ENCODE measurements at places on chromosomes 5 and 9.

DNA sequence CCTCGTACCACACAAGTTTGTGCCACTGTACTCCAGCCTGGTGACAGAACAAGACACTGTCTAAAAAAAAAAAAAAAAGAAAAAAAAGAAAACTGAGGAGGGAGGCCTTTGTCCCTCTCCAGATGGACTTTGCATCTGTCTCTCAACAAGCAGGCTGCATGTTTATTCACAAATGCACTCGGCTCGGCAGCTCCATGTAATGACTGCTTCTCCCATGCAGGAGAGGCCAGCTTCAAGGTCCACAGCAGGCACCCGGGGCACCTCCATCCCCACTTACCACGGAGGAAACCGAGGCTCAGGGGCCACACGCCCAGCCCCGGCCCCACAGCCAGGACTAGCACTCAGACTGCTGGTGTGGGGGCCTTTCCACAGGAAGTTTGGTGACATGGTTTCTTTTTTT is 13.1 kb upstream of the NCS1 start:
- no peak for DNase-seq

DNA sequence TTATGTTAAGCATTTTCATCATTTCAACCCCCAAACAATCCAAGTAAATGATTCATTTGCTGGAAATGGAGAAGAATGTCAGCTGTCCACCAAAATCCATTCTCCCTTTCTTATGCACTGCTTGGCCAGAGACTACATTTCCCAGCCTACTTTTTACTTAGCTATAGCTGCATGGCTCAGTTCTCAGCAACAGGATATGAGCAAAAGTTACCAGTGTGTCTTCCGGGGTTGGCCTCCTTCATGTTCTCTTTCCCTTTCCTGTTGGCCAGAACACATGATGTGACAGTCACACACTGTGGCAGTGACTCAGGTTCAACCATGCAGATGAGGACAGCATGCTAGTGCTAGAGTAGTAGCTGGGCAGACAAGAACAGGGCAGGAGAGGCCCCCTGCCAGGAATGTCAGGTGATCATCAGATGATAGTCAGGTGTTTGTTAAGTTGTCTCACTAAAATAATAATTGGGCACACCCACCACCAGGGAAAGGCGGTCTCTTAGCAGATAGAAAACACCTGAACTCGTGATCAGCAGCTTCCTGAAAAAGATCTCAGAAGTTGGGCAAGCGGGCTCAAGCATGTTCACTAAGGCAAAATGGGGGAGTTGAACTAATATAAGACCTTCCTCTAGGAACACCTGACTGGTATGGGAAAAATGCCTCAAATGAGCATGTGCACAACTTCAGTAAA is 12.2 kb downstream of the GPR150 start:
- no peak for DNase-seq

DNA sequence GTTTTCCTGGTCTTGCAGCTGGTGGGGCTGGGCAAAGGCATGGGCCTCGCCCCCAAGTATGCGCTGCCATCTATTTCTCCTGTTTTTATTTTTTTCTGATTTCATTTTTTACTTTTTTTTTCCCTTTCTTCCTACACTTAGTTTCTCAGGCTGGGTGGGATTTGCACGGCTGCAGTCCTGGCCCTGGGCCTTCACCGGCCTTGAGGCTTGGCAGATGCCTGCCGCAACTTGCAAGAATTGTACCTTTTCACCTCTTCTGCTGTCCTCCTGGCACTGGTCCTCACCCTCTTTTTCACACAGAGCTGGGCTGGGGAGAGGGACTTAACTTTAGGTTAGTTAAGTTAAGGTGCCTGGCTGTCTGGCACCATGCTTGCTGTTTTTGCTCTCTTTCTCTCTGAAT is 10.3 kb upstream of the IRGM start:
- no peak for DNase-seq

DNA sequence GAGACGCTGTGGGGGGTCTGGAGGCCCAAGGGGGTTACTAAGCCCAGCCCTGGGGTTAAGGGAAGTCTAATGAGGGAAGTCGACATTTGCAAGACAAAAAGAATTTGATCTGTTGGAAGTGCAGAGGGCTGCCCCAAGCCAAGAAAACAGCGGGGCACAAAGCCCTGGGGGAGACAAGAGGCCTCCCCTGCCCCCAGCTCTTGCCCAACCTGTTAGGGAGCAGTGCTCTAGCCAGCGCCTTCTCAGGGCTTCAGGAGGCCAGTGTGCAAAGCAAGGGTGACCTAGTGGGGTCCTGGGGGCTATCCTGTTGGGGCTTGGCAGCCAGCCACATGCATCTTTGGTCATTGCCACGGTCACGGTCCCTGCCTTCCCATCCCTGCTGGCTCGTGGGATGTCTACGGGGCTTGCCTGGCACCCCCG is 25.2 kb downstream of the GFI1B start:
- DNase-seq = no peak

DNA sequence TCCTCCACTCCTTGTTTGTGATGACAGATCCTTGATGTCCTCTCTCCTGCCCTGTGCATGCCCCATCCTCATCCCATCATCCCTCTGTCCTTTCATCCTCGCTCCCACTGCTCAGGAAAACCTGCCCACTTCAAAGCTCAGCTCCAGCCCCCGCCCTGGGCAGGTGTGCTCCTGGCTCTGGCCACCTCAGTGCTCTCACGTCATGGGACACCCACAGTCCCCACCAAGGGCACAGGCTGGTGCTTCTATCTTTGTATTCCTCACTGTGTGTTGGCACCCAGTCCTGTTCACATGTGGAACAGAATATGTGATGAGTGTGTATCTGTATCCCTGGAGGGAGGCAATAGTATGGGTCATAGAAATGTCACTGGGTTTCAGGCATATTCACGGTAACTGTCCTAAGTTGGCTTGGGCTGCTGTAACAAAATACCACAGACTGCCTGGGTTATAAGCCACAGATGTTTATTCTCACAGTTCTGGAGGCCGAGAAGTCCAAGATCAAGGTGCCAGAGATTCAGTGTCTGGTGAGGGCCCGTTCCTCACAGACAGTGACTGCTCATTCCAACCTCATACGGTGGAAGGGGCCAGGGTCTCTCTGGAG is 13.5 kb downstream of the GFPT2 start:
- DNase-seq = no peak

GRCh38 chr9:97386265-97386633 is 25.6 kb upstream of the TDRD7 start:
- no peak for DNase-seq

- DNase-seq = no peak
Measured at GRCh38 chr9:19497276-19497675, 88.5 kb downstream of the ACER2 start.

DNA sequence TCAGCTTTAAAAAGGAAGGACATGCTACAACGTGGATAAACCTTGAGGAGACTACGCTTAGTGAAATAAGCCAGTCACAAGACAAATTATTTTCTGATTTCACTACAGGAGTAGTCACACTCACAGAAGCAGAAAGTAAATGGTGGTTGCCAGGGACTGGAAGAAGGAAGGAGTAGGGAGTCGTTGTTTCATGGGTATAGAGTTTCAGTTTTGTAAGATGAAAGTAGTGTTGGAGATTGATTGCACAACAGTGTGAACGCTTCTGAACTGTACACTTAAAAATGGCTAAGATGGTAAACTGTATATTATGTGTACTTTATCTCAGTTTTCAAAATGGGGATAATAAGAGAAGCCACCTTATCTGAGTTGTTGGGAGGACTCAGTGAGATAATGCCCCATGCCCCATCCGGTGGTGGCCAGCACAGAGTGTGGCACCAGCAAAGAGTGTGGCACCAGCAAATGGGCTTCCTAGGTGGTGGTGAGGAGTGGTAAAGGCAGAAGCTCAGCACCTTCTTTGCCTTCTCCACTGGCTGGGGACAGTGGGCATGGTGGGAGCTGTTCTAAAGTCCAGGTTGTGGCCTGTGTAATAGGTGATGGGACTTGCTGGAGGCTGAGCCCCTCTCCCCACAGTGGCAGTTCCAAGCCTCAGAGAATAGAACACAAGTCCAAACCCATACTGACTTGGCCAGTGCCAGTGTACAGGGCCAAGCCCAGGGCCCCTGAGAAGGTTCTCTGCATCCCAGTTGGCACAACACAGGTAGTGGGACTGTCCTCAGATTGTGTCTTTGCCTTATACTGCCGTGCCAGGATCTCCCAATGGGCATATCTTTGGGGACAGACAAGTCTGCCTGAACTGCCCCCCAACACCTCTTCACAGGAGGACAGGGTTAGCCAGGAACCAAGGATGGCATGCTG is 4.4 kb downstream of the SLC22A4 start:
- DNase-seq = no peak

DNA sequence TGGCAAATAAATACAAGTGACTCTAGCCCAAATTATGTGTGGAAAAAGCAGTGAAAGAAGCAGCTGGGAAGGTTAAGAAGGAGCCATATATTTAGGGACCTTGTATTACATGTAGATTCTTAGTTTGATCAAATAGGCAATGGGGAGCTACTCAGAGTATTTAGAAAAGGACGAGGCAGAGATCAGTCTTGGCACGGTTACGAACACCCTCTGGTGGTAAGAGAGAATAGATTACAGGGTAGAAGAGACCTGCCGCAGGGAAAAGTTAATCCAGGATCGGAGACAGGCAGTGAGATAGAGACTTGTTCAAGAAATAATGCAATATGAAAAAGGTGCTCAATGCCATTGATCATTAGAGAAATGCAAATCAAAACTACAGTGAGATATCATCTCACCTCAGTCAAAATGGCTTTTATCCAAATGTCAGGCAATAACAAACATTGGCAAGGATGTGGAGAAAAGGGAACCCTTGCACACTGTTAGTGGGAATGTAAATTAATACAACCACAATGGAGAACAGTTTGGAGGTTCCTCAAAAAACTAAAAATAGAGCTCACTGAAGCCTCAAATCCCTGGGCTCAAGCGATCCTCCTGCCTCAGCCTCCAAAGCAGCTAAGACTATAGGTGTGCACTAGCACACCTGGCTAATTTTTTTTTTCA is 12.0 kb downstream of the INIP start:
- no peak for DNase-seq

DNA sequence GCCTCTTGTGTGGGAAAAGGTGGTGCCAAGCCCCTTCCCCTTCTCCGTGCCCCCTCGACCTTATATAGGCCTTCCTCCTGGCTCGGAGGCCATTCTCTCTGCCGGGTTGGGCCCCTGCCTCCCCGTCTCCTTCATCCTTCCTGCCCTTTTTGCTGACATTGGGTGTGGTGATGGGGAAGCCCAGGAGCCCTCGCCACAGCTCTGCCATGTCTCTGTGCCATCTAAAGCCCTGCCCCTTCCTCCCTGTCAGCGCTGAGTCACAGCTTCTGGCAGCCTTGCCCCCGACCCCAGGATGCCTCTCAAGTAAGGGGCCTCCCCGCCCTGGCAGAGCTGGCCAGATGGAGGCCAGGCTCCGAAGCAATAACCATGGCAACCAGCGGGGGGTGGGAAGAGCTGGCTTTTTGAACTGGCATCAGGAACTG is 30.4 kb downstream of the JADE2 start:
- peak; percentile 63 for DNase-seq

DNA sequence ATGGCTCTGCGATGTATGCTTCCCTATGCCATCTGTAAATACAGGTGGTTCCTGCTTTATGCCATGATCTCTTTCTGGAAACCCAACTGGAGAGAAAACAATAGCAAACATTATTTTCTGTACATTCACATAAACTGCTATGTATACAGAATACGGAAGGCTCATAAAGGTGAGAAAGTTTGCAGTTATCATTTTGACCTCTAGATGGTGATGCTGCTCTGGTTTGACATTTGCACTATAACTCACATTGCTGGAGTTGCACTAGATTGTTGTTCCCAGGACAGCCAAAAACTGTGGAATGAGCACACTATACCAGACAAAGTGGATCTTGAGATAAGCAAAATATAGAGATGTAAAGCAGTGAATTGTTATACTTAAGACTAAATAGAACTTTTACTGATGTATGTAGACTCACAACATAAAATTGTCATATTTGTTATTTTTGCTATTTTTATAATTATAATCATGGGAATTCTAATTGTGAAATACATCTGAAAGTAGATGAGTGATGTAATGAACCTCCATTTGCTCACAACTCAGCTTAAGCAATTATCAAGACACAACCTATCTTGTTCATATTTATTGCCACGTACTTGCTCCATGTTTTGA is 246.5 kb downstream of the PTPRD start:
- no peak for DNase-seq

GRCh38 chr5:131436081-131436480 is 172.2 kb downstream of the CDC42SE2 start:
- no peak for DNase-seq

DNA sequence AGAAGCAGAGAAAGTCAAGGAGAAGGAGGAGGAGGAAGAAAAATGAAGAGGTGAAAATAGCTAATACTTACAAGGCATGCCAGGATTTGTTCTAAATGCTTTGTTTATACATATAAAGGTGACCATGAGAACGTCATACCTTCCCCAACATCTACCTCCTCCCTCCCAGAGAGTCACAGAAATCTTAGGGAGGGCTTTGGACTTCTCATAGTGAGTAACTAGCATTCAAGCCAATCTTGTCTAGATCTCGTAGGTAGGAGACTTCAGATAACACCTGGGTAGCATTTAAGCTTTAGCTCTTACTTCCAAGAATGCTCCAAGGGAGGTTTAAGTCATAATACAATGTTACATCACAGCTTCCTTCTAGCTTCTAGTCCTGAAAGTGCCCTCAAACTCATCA is 36.5 kb upstream of the GPBP1 start:
- DNase-seq = no peak

DNA sequence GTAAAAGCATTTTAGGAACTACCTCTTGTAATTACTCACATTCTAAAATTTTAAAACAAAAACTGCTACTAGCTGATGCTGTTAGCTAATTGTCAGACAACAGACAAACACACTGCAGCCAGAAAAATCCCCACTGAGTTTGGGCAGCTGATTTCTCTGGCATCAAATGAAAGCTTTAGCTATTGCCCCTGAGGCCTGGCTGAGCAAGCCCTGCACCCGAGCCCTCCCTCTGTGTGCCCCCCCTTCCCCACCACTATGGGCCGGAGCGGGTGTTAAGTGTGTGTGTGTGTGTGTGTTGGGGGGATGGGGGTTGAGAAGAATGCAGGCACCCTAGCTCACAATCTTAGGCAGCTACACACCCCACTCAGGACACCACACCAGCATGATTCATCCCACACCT is 2.4 kb downstream of the NEUROG1 start:
- DNase-seq = no peak

GRCh38 chr9:124260769-124261603 is 3.2 kb downstream of the NEK6 start:
- DNase-seq = no peak

DNA sequence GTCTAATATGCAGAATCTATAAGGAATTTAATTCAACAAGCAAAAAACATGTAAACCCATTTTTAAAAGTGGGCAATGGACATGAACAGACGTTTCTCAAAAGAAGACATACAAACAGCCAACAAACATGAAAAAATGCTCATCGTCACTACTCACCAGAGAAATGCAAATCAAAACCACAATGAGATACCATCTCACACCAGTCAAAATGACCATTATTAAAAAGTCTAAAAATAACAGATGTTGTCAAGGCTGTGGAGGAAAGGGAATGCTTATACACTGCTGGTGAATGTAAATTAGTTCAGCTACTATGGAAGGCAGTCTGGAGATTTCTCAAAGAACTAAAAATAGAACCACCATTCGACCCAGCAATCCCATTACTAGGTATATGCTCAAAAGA is 3.1 kb upstream of the KLHL3 start:
- no peak for DNase-seq

- no peak for DNase-seq
Measured at GRCh38 chr9:35660966-35661415, 2.9 kb downstream of the CCDC107 start.

Measured in stimulated activated CD4-positive, alpha-beta T cell treated with anti-CD3 and anti-CD28 coated beads, Interleukin-1b, Interleukin-23, amount 100 ng/mL, for 1 hour (primary cell).